ENCODE measurements at places on chromosomes 11 and 22. TPM values are rescaled to one million over a fixed set of nuclear protein-coding genes. Genes with fewer than 3 reads are reported as not detected.
A peak's percentile ranks its signal among the peaks of the same experiment; 100 is the strongest.

The MRGPRX4 gene
- total RNA-seq, result not detected

The TRIM22 gene
- total RNA-seq, result 5.0 TPM

The MTNR1B gene
- not detected for total RNA-seq

The OR2AT4 gene
- total RNA-seq, result not detected

The OMP gene
- not detected for total RNA-seq

The RAB39A gene
- total RNA-seq, result 21.9 TPM

DNA sequence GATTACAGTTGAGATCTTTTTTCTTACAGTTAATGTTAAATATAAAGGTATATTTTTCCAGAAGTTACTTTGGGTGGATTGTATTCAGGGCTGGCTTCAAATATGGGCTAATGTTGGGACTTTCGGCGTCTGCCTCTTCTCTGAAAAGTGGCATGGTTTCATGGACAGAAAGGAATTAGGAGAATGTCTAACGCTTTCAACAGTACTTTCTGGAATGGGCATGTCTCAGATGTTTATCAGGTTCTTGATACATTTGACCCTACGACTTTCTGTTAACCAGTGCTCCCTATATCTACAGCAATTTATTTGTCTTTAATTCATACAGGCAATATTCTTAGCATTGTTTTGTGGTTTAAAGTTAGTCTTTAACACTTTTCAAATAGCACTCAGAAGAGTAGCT is 33.7 kb downstream of the ZC3H12C start:
- DNase-seq, result no peak

DNA sequence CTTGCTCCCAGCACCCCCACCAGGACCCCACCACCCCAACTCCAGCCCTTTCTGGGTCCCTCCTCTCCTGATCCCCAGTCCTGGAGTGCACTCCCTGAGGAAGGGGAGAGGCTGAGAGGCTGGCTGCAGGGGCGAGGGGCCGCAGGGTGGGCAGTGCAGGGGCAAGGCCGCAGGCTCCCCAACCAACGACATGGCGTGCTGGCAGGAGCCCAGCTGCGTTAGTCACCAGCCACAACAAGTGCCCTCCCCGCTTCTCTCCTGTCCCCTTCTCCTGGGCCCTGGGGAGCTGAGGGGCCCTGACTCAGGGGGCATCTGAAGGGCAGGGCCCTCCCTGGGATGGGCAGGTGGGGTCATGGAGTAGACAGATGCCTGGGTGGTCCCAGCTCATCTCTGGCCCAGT is 2.3 kb downstream of the CABP7 start:
- no peak for DNase-seq

GRCh38 chr11:80748207-80748925 is 1307.5 kb upstream of the TENM4 start:
- DNase-seq, result peak; percentile 25

- DNase-seq, result no peak
These were observed 192.8 kb upstream of the B3GAT1 start for GRCh38 chr11:134604886-134605285.

- no peak for DNase-seq
These were observed 38.2 kb downstream of the ADAMTS8 start for GRCh38 chr11:130390071-130390758.

DNA sequence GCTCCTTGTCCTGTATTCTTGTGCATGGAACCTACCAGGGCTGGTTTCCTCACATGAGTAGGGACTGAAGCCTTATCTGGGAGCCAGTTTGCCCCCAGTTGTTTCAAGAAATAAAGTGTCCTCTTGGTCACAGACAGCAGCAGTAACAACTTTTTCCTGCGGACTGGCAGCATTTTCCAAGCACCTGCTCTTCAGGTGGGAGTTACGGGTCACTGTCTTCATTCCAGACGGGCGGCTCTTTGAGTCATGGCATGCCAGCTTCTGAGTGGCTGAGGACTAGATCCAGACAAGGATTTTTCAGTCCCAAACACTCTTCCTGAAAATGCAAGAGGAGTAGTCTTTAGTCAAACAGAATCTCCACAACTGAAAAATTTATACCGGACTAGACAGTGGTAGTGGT is 2.7 kb upstream of the CD44 start:
- DNase-seq, result no peak

GRCh38 chr11:130874396-130874795 is 41.9 kb downstream of the SNX19 start:
- no peak for DNase-seq

DNA sequence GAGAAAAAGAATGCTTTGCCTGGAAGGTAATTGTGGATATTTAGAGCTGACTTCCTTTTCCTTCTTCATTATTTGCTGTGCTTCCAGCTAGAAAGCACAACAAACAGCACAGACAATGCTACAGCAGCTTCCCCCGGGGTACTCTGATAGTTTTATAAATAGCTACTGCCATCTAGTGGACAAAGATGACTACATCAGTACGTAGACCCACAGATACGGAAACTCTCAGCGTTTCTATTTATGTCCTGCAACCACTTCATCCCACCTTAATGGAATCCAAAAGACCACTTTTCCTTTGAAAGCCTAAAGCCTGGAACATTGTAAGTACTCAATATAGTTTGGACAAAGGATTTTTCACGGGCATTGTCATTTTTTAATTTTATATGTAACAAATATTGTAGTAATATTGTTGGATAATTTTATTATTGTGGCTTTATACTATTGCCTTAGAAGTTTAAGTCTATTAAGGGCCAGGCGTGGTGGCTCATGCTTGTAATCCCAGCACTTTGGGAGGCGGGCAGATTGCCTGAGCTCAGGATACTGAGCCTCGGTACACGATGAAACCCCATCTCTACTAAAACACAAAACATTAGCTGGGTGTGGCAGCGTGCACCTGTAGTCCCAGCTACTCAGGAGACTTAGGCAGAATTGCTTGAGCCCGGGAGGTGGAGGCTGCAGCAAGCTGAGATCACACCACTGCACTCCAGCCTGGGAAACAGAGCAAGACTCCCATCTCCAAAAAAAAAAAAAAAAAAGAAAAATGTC is 7.5 kb downstream of the HSPA8 start:
- DNase-seq, result no peak

GRCh38 chr11:46896719-46897406 is 21.5 kb downstream of the LRP4 start:
- DNase-seq, result no peak
